ENCODE measurements at places on chromosomes 7 and 10.
A peak's percentile ranks its signal among the peaks of the same experiment; 100 is the strongest.

GRCh38 chr10:119602241-119603095, 5.7 kb upstream of the TIAL1 start:
- DNase-seq: peak; percentile 73

GRCh38 chr10:110540031-110540430, 27.5 kb upstream of the SMC3 start:
- no peak for DNase-seq

GRCh38 chr10:114917927-114918672, 19.9 kb upstream of the TRUB1 start:
- no peak for DNase-seq

GRCh38 chr7:19333706-19334105, 188.5 kb upstream of the FERD3L start:
- no peak for DNase-seq

DNA sequence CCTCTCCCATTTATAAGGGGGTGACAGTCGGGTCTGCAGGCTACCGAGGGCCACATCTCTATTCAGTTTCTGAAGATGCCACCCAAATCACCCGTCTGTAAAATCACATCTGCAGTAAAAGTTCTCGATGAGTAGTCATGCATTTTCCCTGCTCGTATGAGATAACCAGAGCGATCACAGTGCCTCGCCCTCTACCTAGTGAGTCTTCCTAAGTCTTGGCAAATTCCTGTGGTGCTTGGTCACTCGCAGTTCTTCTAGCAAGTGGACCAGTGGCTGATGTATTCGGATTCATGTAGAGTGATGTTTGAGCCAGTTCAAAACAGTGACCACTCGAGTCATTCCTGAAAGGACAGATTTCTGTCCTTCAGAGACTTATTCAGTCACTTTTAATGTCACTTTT, 44.9 kb downstream of the INSYN2A start:
- no peak for DNase-seq

DNA sequence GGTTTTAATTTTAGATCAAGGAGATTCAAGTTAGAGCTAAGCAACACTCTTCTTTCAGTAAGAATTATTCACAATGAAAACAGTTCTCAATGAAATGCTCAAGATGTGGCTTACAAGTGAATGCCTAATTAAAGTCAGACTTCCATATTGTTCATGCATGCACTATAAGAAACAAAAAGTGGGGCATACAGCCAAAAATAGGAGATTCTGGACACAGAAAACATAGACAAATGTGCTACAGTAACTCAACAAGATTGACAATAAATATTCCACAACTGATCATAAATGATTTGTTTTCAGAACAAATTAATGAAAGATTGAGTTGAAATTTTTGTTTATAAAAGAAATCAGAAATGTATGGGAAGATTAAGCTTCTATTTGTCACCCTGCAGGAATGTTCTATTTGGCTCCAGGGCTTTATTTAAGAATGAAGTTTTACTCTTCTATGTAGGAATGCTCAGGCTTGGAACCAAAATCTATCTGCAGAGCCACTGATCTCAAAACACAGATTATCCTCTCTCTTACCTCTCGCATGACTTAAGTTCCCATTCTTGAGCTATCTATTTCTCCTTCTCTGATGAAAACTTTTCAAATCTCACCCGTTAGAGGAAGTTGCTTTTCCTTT, 89.0 kb upstream of the PIP4K2A start:
- no peak for DNase-seq

- DNase-seq: no peak
Measured at GRCh38 chr10:102962951-102963755, 45.1 kb downstream of the CNNM2 start.

- no peak for DNase-seq
Measured at GRCh38 chr10:71810048-71810750, 36.9 kb upstream of the VSIR start.

DNA sequence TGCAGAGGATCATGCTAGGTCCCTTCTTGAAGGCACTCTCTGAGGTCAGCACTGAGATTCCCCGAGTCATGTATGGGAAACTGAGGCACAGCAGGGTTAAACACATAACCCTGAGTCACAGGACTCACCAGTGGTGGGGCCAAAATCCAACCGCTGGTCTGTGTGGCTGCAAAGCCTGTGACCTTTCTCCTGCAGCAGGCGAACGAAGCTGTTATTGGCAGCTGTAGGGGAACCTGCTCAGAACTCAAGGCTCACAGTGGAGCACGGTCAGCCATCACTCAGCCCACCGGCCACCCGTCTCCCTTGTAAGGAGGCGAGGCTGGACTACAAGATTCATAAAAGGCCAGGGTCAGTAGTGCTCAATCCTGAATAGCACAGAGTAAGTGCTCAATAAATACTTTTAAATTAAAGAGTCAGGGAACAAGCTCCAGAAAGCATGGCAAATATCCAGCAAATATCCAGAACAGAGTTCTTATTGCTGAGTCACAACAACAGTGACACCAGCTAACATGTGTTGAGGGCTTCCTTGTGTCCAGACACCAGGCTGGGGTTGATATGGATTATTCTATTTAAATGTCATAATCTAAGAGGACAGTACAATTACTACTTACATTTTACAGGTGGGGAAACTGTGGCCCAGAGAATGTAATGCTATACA, 34.9 kb downstream of the CHST15 start:
- no peak for DNase-seq

DNA sequence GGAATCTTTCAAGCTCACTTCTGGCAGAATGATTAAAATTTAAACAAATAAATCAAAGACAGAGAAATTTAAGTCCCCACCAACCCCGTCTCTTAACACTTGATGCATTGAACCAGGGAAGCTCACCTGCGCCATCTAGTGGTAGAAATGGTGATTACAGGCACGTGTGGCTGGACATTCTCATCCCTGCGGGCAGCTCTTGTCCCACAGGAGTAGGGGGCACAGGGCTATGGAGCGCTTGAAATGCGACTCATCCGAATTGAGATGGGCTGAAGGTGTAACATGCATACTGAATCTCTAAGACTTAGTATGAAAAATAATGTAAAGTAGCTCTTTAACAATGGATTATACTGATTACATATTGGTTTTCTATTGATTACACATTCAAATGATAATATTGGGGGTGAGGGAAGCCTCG, 24.8 kb upstream of the SLIT1 start:
- peak; percentile 91 for DNase-seq

GRCh38 chr7:148514236-148514635, 76.3 kb upstream of the C7orf33 start:
- DNase-seq: no peak

DNA sequence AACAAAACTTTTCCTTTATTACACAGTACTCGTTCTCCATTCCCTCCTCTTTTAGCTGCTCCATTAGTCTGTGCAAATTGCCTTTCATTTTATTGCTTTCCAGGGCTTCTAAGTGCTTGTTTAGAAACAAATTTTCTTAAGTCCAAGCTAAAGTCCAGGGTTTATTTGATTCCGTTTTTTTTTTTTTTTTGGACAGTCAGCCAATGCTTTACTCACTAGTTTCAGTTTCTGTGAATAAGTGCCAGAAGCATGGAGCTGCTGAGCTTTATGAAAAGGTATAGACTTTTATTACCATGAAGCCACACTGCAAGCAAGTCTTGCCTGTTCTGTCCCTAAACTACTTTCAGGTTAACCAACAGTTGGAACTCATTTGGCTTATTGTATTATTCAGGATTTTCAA, 455.0 kb downstream of the GFRA1 start:
- no peak for DNase-seq

GRCh38 chr7:106866298-106867281, 1.5 kb downstream of the PIK3CG start:
- DNase-seq: no peak

- no peak for DNase-seq
Measured at GRCh38 chr7:41010418-41010817, 692.5 kb downstream of the INHBA start.

- DNase-seq: peak; percentile 46
Measured at GRCh38 chr10:28432210-28432676, 100.7 kb upstream of the WAC start.

DNA sequence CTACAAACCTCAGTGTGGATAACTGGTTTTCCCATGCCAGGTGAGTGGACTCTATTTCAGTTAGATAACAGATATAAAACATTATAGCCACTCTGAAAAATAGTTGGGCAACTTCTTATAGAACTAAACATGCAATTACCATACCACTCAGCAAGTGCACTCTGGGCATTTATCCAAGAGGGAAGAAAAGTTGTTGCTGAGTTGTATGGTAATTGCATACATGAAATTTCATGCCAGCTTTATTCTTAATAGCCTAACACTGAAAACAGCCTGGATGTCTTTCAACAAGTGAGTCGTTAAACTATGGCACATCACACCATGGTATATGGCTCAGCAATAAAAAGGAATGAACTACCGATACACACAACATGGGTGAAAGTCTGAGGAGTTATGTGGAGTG, 10.6 kb upstream of the UPP1 start:
- no peak for DNase-seq
